ENCODE measurements at places on chromosomes 11 and 22. TPM values are rescaled to one million over a fixed set of nuclear protein-coding genes. Genes with fewer than 3 reads are reported as not detected.

GRCh38 chr11:61656347-61657077 lies 23.7 kb upstream of the DAGLA start:
- no peak overlapping the region for H3K27ac ChIP-seq
- H3K27me3 ChIP-seq = no peaks in the 10 kb centered on the region
- H3K36me3 ChIP-seq = no peaks in the 10 kb centered on the region
- no peak overlapping the region for H3K4me3 ChIP-seq

DNA sequence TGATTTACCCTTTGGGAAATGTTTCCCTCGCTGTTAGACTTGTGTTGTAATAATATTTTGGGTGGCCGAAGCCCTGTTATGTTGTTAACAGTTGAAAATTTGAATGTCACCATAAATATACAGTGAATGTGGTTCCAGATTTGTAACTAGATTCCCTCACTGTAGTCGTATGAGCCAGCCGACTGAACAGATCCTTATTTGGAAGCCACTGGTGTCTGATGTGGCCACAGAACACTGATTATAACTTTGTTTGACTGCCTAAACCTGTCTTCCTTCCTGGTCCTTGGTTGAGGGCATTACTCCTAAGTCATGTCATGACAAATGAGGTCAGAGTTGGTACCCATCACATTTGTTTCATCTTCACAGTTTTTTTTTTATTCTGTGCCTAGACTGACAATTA lies 45.4 kb downstream of the YAP1 start:
- H3K4me3 ChIP-seq = no peak overlapping the region
- no peaks in the 10 kb centered on the region for H3K36me3 ChIP-seq
- H3K27me3 ChIP-seq = no peaks in the 10 kb centered on the region
- no peaks in the 10 kb centered on the region for H3K4me1 ChIP-seq
- no peak overlapping the region for H3K27ac ChIP-seq

DNA sequence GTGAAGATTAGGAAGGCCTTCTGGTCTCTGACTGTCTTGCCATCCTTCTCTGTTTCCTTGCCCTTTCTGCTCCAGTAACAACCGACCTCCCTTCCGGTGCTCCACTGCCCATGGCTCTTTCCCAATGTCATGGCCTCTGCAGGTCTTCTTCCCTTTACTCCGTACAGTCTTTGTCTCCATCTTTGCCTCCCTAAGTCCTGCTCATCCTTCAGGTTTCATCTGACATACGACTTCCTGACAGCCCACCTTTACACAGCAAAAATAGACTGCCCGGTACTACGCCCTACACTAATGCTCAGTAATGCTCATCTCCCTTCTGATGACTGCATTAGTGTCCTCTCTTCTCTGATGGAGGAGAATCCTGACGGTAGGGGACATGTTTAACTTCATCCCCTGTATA lies 63.9 kb downstream of the FBXO7 start:
- no peaks in the 10 kb centered on the region for H3K27me3 ChIP-seq
- no peaks in the 10 kb centered on the region for H3K4me1 ChIP-seq
- no peaks in the 10 kb centered on the region for H3K36me3 ChIP-seq
- no peak overlapping the region for H3K4me3 ChIP-seq
- no peak for DNase-seq
- H3K27ac ChIP-seq = no peak overlapping the region

- H3K27ac ChIP-seq = no peak overlapping the region
- no peak overlapping the region for H3K4me3 ChIP-seq
- H3K27me3 ChIP-seq = no peaks in the 10 kb centered on the region
- no peak for DNase-seq
- peaks cover 33% of the 10 kb centered on the region for H3K36me3 ChIP-seq
Observed at GRCh38 chr11:36463781-36464180, 46.3 kb downstream of the TRAF6 start.

- no peak overlapping the region for H3K27ac ChIP-seq
- H3K36me3 ChIP-seq = peaks cover 39% of the 10 kb centered on the region
- H3K4me1 ChIP-seq = peaks cover 12% of the 10 kb centered on the region
- no peak for DNase-seq
- no peaks in the 10 kb centered on the region for H3K27me3 ChIP-seq
Observed at GRCh38 chr22:26486394-26486793, 2.7 kb downstream of the SRRD start.

GRCh38 chr11:134476435-134477021 lies 64.5 kb upstream of the B3GAT1 start:
- H3K36me3 ChIP-seq = no peaks in the 10 kb centered on the region
- H3K4me3 ChIP-seq = no peak overlapping the region
- H3K27ac ChIP-seq = no peak overlapping the region
- H3K4me1 ChIP-seq = no peaks in the 10 kb centered on the region
- no peaks in the 10 kb centered on the region for H3K27me3 ChIP-seq

The MS4A14 gene
- total RNA-seq = 0.80 TPM

DNA sequence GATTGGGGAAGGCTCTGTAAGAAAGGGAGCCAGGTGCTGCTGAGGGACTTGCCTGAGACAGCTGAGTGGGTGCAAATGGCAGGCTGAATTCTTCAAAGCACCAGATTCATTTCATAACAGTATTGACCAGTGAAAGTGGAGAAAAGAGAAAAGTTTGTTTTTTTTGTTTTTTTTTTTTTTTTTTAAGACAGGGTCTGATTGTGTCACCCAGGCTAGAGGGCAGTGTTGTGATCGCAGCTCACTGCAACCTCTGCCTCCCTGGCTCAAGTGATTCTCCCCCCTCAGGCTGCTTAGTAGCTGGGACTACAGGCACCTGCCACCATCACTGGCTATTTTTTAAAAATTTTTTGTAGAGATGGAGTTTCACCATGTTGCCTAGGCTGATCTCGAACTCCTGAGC lies 494.0 kb downstream of the MIAT start:
- H3K36me3 ChIP-seq = no peaks in the 10 kb centered on the region
- no peak overlapping the region for H3K4me3 ChIP-seq
- no peak overlapping the region for H3K27ac ChIP-seq
- H3K27me3 ChIP-seq = no peaks in the 10 kb centered on the region
- DNase-seq = no peak

DNA sequence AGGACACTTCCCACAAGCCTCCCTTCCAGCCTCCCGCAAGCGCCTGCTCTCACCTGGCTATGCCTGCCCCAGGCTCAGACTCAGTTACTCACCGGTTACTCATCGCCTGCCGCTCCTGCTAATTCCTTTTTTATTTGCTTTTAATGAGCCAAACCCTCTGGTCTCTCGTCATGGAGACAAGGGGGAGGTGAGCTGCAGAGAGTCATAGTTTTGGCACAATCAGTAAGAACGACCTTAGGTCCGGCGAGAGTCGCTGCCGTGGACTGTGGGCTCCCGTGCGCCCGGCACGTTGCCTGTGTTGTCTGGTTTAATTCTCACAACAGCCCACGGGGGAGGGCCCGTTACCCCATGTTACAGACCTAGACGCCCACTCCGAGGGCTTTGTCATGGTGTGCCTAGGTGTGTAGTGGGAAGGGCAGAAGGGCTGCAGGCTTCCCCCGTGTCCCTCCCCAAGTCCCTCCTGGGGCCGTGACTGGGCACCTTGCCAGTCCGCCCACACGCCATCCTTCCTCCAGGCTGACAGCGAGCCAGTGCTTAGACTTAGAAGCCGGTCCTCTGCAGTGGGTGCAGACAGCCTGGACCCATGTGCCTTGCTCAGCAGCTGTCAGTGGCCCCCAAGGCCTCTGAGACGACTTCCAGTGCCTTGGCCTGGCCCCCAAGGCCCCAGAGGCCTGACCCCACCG lies 42.2 kb downstream of the WNT7B start:
- no peak overlapping the region for H3K4me3 ChIP-seq
- no peak for DNase-seq
- no peak overlapping the region for H3K27ac ChIP-seq
- H3K4me1 ChIP-seq = no peaks in the 10 kb centered on the region
- H3K27me3 ChIP-seq = peaks cover 2% of the 10 kb centered on the region
- no peaks in the 10 kb centered on the region for H3K36me3 ChIP-seq

The KCNQ1 gene
- total RNA-seq = 1.9 TPM

The ARHGAP42 gene
- 6.0 TPM for total RNA-seq

The SCGB1D2 gene
- total RNA-seq = not detected

DNA sequence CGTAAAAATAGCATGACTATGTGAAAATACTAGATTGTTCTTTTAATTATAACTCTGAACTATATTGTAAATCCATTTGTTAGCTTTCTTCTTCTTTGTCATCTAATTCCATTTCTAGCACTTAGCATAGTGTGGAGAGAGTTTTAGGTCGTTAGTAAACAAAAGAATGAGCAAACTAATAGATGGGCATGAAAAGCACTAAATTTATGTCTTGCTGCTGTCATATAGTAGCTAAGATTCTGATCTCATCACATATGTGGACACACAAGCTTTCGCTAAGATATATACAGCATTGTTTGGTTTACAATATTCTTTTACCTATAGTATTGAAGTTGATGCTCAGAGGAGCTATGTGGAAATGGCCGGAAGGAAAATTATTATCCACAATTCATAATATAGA lies 370.5 kb downstream of the CNTN5 start:
- no peak overlapping the region for H3K4me3 ChIP-seq
- H3K36me3 ChIP-seq = no peaks in the 10 kb centered on the region
- H3K27me3 ChIP-seq = no peaks in the 10 kb centered on the region
- no peak overlapping the region for H3K27ac ChIP-seq

The MTFP1 gene
- 17.5 TPM for total RNA-seq

DNA sequence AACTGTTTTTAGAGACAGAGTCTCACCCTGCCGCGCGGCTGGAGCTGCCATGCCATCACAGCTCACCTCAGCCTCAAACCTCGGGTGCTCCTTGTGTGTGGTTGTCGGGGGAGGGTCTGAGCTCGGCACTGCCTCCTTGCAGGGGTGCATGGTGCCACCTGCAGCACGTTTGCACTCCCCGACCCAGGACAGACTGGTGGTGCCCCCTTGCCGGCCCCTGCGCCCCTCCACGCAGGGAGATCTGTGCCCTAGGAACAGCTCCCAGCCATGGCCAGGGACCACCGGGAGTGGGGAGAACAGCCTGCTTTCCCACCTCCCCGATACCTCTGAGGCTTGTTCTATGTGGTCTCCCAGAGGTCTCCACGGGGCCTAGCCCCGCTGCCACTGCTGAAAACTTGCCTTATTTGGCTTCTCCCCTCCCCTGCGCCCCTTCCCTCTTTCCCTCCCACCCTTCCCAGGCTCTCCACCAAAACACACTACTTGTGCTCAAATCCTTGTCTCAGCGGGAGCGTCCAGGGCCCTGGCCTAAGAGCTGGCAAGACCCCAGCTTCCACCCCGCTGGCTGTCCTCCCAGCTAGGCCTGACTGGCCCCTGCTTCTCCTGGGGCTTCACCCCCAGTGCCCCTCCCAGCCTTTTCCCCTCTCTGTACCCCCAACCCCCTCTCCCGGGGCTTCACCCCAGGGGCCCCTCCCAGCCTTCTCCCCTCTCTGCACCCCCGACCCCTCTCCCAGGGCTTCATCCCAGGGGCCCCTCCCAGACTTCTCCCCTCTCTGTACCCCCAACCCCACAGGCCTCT lies 13.4 kb upstream of the TPCN2 start:
- no peaks in the 10 kb centered on the region for H3K36me3 ChIP-seq
- H3K27me3 ChIP-seq = no peaks in the 10 kb centered on the region
- H3K4me1 ChIP-seq = no peaks in the 10 kb centered on the region
- no peak overlapping the region for H3K27ac ChIP-seq

The BIK gene
- 1.2 TPM for total RNA-seq

- no peaks in the 10 kb centered on the region for H3K36me3 ChIP-seq
- no peak within 1 kb of the TSS for H3K27ac ChIP-seq
- H3K4me3 ChIP-seq = no peak within 1 kb of the TSS
- H3K27me3 ChIP-seq = no peaks in the 10 kb centered on the region
- H3K4me1 ChIP-seq = no peaks in the 10 kb centered on the region
- DNase-seq = no peak
Observed at GRCh38 chr11:60280412-60280811, at the start of gene MS4A4A. TSS of gene MS4A4A (plus strand) at chr11:60280666. CDS start at chr11:60280676, 10 bp downstream.

- no peak overlapping the region for H3K4me3 ChIP-seq
- DNase-seq = no peak
Observed at GRCh38 chr11:125995313-125995712, 49.5 kb downstream of the VSIG10L2 start.

DNA sequence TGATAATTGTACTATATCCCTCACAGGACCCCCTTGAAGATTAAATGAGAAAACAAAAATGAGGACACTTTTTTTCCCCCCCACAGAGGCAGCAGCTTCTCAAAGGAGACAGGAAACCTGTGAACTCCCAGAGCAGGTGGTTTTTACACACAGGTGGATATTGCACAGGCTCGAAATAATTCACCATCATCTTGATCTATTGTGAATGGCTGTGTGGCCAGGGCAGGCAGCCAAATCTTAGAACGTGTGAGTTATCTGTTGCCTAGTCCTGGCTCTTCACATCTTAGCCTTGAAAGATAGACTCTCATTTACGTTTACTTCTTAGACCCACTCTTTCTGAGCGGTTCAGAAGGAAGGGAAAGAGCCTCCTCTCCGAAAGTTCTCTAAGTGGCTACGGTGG lies 23.5 kb downstream of the PPFIBP2 start:
- H3K4me1 ChIP-seq = peaks cover 36% of the 10 kb centered on the region
- H3K27ac ChIP-seq = no peak overlapping the region

DNA sequence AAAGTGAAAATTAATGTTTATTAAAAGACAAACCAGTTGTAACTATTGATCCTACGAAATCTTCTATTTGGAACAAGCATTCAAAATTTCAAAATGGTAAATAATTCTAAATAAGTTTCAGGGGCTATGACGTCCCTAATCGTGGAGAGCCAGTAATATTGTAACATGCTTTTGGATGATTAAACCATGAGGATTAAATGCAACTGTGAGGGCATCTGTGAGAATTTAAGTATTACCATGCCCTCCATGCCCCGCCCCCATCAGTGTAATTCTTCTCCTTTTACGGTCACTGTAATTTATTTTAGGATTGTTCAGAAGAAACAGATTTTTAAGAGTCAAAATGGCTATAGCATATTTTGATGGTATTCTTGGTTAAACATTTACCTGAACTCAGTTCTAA lies 133.2 kb downstream of the APOL5 start:
- H3K4me3 ChIP-seq = no peak overlapping the region
- DNase-seq = no peak
- no peaks in the 10 kb centered on the region for H3K27me3 ChIP-seq
- H3K4me1 ChIP-seq = no peaks in the 10 kb centered on the region

- H3K4me1 ChIP-seq = no peaks in the 10 kb centered on the region
- H3K4me3 ChIP-seq = no peak overlapping the region
- H3K27me3 ChIP-seq = no peaks in the 10 kb centered on the region
- H3K27ac ChIP-seq = no peak overlapping the region
- no peaks in the 10 kb centered on the region for H3K36me3 ChIP-seq
Observed at GRCh38 chr11:128219731-128220120, 367.6 kb downstream of the ETS1 start.

DNA sequence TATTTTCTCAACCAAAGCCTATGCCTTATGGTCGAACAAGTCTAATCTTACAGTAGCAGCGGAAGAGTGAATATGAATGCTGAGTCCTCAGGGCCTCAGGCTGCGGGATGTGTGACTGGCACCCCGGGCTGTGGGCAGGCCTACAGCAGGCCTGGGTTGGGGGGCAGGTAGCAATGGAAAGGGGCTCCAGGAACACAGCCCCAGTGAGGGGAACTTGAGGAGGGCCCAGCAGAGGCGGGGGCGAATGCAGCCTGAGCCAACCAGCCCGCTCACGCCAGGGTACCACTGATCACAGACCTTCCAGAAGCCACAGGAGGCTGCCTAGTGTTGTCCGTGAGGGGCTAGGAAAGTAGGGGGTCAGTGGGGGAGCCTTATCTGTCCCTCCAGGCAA lies 11.3 kb upstream of the CD5 start:
- no peaks in the 10 kb centered on the region for H3K36me3 ChIP-seq
- H3K4me3 ChIP-seq = no peak overlapping the region
- peaks cover 27% of the 10 kb centered on the region for H3K4me1 ChIP-seq
- no peaks in the 10 kb centered on the region for H3K27me3 ChIP-seq

GRCh38 chr11:7208391-7208790 lies 43.3 kb upstream of the SYT9 start:
- no peak for DNase-seq
- H3K36me3 ChIP-seq = no peaks in the 10 kb centered on the region
- H3K4me3 ChIP-seq = no peak overlapping the region

All from natural killer cell (primary cell).